ENCODE measurements at places on chromosomes 11 and 22.

DNA sequence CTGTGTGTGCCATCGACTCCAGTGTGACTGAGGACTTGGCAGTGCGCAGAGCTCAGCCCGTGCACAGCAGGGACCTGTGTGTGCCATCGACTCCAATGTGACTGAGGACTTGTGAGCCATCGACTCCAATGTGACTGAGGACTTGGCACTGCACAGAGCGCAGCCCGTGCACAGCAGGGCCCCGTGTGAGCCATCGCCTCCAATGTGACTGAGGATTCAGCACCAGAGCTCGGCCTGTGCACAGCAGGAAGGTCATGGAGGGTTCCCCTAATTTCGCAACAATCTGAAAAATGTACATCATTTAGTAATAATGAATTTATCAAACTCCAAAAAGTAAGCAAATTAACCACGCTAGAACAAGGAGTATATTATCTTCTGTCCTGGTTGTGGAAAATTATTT, 348.3 kb upstream of the B3GAT1 start:
- DNase-seq: no peak

- no peak for DNase-seq
These were observed 11.2 kb upstream of the IGLL1 start for GRCh38 chr22:23591201-23591791.

DNA sequence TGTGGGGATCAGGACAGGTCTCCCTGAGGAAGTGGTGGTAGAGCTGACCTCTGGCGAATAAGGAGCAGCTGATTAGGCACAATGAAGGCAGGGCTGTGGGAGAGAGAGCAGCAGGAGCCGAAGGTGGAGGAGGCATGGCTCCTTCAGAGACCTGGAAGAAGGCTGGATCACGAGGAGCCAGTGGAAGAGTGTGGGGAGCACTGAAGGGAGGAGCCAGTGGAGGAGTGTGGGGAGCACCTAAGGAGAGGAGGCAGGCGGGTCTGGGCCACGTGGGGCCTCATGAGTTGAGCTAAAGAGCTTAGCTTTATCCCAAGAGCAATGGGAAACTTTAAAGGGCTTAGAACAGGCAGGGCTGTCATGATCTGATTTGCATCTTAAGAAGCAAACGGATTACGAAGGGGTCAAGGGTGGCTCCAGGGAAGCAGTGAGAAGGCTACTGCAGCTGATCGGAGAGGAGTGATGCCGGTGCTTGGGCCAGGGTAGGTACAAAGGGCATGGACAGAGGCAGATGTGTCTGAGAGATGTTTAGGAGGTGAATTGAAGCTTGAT, 44.9 kb upstream of the EIF3D start:
- peak; percentile 22 for DNase-seq

DNA sequence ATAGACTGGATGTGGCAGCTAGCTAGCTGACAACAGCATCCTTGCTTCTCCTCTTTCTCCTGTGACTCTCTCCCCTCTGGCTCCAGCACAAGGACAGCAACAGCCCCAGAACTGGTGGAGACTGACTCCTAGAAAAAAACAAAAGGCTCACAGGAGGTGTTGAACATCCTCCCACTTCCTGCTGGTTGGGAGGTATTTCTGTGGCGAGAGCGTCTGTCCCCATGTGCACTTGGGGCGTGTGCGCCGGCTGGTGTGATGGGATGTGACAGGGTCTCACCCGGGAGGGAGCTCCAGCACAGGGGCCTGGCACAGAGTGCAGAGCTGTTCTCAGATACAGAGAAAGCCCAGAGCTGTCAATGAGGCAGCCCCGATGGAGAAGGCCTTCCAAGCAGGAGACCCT, 107.2 kb upstream of the E2F8 start:
- peak; percentile 63 for DNase-seq

DNA sequence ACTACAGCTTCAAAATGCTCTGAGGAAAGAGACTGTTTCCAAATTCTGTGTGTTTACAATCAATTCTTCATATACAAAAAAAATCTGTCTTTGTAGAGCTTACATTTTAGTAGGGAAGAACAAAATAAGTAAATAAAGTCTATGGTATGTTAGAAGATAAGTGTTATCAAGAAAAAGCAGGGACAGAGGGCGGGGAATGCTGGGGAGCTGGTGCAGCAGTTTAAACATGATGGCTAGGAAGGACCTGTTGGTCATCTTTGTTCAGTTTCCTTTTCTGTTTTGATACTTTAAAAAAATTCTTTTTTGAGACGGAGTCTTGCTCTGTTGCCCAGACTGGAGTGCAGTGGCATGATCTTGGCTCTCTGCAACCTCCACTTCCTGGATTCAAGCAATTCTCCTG, 16.1 kb downstream of the TMEM25 start:
- DNase-seq: no peak

DNA sequence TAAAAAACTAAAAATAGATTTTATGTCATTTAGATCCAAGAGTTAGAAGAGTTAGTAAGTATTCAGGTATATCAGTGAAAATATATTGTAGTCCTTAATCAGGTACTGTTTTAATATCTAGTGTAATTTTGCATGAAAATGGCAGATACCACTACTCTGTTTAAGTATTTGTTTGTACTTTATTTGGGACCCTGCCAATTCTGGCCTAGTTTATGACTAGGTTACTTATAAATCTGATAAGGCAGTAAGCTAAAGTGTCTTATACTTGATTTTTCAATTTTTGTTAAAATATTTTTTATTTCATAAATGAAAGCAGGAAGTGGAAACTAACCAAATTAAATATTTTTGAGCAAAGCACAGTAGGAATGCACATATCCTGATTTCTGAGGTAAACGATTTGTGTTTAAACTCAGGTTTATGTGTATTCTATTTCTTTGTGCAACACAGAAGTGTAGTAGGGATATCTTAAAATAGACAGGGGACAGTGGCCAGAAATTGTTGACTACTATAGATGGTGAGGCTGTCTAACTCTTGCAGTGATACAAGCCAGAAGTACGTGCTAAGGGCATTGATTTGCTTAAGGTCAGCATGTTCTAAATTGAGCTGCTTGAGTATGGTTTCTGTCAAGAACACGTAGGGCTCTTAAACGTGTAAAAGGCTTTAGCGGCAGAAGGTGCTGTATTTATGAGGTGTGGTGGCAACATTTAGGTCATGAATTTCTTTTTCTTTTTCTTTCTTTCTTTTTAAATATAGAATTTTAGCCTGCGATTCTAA, 34.0 kb downstream of the HIPK3 start:
- DNase-seq: no peak
